ENCODE measurements at places on chromosomes 12 and 14.

GRCh38 chr12:106115440-106115839, 23.3 kb downstream of the NUAK1 start:
- DNase-seq: no peak

- DNase-seq: no peak
Measured at GRCh38 chr12:89354612-89355067, 2.3 kb upstream of the DUSP6 start.

DNA sequence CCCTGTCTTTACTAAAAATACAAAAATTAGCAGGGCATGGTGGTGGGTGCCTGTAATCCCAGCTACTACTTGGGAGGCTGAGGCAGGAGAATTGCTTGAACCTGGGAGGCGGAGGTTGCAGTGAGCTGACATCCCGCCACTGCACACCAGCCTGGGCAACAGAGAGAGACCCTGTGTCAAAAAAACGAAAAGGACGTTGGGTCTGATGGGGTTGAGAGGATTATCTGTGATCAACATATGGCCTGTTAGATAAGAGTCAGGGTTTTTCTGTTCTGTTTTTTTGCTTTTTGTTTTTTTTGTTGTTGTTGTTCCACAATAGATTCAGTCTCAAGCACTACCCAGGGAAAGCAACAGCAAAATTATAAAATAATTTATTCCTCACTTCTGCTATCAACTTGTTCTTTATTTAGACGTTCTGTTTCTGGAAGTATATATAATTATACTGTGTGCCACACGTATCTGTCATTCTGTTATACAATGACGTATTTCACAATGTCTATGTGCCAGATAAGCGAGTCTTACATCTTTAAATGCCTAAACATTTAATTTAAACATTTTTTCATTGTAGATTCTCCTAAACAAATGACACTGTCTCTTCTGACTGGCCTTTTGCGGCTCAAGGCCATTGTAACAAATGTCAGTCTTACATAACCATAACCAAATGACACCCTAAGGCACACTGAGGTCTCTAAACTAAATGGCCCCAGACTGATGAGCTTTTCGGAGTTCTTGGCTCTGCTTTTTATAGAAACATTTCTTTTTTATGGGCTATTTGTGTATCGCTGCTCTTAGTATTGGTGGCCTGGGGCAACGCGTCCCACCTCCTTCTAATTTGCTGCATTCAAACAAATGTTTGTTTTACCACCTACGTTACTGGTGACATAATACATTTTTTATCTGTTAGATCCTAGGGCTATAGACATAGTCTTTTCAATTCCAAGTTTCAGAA, 7.2 kb upstream of the P2RX4 start:
- DNase-seq: no peak

GRCh38 chr12:70609739-70610491, 27.3 kb downstream of the PTPRB start:
- DNase-seq: no peak

DNA sequence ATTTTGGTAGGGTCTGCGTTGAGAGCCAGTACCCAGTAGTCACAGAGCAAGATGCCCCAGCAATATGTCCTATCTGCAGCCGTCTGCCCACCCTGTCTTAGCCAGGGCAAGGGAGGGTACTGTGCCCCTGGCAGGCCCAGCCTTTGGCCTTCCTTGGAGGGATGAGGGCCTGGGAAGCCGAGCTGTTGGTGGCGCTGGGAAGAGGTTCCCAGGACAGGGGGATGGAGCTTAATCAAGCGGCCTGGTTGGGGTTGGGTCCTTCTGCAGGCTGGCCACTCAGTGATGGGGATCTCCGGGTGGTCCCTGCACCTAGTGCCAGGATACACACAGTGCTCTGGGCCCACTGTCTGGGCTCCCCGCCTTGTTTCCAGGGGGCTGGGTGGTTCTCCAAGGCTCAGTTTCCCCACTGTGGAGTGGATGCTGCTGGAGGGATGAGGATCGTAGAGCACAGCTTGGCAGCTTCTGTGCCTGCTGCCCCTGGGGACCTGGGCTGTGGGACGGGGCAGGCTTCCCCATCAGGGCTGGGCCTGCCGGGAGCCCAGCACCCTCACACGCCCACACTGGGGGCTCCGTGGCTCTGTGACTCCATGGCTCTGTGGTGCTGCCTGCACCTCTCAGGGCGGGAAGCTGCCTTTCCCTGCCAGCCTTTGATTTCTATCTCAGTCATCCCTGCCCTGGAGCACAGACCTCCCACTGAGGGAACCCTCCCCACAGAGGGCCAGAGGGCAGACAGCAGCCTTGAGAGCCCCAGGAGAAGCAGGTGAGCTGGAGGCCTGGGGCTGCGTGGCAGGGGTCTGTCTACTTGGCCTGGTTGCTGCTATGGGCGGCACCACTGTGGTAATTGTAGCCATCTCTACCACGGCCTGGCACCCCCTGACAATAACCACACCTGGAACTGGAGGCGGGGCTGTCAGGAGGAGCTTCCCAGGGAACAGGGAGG, 357.0 kb downstream of the TMEM121 start:
- DNase-seq: no peak

GRCh38 chr12:51814311-51815088, 34.0 kb downstream of the FIGNL2 start:
- peak; percentile 67 for DNase-seq

DNA sequence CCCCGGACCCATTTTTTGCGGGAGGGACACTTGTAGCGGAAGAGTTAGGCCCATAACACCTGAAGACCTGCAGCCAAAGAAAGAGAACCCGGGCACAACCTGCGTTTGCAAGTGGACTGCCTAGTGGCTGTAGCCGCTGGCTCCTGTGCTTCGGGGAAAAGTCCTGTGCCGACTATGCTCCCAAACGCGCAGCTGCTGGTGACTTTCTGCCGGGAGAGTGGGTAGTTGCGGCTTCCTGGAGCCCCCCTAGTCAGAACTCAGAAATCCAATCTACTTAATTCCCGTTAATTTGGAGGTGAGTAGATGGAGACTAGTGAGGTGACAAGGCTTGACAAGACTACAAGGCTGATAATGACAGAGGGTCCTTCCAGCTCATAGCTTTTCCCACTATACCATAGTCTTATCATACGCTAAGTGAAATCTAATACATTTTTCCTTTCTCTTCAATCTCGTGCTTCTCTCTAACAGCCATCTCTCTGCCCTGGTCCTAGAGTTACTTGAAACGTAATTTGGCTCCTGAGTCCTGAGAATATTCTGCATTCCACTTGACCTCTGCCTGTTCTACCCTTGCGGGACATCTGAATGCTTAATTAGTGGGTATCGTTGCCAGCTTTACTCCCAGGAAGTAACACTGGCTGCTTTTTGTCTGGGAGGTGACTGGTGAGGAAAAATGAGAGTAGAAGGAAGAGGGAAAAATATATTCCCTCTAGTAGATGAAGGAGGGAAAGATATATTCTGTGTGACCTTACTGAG, 556 bp downstream of the MTHFD1 start:
- no peak for DNase-seq

- no peak for DNase-seq
Measured at GRCh38 chr14:87175175-87175574, 817.8 kb downstream of the GALC start.

DNA sequence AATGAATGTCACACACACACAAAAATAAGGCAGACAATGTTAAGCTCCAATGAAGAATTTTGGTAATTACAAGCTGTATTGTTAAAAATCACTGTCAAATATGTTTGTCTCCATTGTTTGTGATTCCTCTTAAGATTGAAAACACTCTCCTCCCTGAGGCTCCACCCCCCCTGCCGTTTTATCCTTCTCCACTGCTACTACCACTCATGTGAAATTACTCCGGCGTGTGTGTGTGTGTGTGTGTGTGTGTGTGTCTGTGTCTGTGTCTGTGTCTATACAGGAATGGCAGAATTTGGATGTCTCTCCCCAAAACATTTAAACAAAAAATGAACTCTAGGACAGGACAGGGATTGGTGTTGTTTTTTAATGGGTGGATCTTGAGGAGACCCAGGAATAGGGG, 365.1 kb upstream of the DIO2 start:
- DNase-seq: no peak

- peak; percentile 13 for DNase-seq
Measured at GRCh38 chr12:91833780-91834359, 311.8 kb downstream of the BTG1 start.

DNA sequence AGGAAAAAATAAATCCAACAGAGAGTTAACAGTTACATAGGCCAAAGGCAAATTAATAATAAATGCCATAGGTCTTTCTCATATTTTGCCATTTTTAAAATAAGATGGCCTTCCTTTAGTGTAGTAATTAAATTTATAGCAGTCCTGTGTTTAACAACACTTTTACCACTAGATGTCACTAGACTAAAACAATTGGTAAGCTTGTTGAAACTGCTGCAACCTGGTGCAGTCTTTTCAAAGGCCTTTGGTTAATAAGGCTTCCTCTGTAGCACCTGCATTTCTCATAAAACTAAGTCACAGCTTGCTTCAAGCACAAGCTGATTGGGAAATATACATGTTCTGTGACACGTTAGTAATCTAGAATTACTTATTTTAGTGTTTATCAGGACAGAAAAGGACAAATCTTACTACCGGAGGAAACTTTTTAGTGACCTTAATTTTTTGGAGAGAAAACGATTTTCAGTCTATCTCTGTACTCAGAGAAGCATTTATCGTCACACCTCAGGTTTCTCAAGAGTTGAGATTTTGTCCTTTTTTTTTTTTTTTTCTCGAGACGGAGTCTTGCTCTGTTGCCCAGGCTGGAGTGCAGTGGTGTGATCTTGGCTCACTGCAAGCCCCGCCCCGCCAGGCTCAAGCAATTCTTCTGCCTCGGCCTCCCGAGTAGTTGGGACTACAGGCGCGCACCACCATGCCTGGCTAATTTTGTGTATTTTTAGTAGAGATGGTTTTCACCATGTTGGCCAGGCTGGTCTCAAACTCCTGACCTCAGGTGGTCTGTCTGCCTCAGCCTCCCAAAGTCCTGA, 20.0 kb downstream of the BORCS5 start:
- DNase-seq: peak; percentile 79

GRCh38 chr12:111056618-111057521, 136.5 kb upstream of the MYL2 start:
- DNase-seq: no peak

GRCh38 chr12:31362115-31362758, 36.3 kb upstream of the SINHCAF start:
- DNase-seq: no peak

GRCh38 chr14:23559926-23560520, 4.0 kb downstream of the THTPA start:
- DNase-seq: no peak

DNA sequence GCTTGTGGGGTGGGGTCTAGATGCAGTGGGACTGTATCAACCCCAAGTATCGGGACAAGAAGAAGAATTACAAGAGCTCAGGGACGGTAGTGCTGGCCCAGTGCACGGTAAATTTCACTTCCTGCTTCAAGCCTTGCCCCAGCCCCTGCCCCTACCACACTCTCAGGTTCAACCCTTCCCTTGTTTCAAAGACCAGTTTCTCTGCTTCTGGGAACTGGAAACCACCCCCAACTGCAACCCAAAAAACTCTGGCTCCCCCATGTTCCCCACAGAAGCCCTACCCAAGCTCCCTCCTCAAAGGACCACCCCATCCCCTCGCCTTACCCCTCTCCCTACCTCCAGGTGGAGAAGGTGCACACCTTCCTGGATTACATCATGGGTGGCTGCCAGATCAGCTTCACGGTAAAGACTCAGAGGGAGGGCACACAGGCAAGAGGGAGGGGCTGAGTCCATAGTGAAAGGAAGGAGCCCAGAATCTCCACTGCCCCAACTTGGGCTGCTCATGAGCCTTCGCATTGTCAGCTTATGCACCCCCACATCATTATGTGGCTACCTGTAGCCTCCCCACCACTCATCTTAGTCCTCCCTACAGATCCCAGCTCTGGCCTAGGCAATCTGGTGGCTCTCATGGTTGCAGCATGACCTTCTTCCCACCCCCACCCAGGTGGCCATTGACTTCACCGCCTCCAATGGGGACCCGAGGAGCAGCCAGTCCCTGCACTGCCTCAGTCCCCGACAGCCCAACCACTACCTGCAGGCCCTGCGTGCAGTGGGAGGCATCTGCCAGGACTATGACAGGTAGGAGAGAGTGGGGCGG, 4.3 kb downstream of the CPNE6 start:
- DNase-seq: no peak

- no peak for DNase-seq
Measured at GRCh38 chr12:632102-632696, 31.0 kb downstream of the NINJ2 start.

GRCh38 chr12:95767703-95768102, 22.9 kb downstream of the NTN4 start:
- DNase-seq: no peak

GRCh38 chr12:103820361-103820760, 20.7 kb downstream of the NT5DC3 start:
- DNase-seq: no peak

- no peak for DNase-seq
Measured at GRCh38 chr12:45669093-45669492, 60.4 kb upstream of the ARID2 start.

DNA sequence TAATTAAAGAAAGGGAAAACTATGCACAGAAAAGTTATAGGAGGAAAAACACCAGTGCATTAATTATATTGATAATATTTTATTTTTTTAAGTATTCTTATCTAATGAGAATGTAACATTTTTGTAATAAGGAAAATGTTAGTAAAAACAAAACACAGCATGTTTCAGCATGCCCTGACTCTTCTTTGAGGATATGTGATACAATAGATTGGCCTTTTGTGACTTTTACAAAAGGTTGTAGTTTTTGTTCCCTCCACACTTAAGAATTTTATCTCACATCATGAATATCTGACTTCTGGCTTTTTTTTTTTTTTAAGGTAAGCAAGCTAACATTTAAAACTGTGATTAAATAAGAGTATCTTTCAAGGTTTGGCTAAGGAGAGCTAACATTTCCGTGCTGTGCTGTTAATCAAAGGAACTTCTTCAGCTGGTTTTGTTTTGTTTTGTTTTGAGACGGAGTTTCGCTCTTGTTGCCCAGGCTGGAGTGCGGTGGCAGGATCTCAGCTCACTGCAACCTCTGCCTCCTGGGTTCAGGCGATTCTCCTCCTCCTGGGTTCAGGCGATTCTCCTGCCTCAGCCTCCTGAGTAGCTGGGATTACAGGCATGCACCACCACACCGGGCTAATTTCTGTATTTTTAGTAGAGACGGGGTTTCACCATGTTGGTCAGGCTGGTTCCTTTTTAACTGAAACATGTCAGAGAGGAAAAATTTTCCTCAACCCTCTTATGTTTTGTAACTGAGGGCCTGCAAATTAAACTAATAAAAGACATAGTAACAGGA, 30.8 kb upstream of the RESF1 start:
- no peak for DNase-seq

- no peak for DNase-seq
Measured at GRCh38 chr14:24055971-24056799, 4.4 kb downstream of the CARMIL3 start.

All from putamen (tissue), 1 donor.